ENCODE measurements at places on chromosomes 5 and 9. TPM values are rescaled to one million over a fixed set of nuclear protein-coding genes. Genes with fewer than 3 reads are reported as not detected.

- no peaks in the 10 kb centered on the region for H3K27me3 ChIP-seq
- no peak overlapping the region for H3K4me3 ChIP-seq
- no peaks in the 10 kb centered on the region for H3K36me3 ChIP-seq
- H3K4me1 ChIP-seq, result no peaks in the 10 kb centered on the region
- H3K27ac ChIP-seq, result no peak overlapping the region
- DNase-seq, result no peak
Observed at GRCh38 chr5:106113922-106114321, 1556.8 kb downstream of the EFNA5 start.

DNA sequence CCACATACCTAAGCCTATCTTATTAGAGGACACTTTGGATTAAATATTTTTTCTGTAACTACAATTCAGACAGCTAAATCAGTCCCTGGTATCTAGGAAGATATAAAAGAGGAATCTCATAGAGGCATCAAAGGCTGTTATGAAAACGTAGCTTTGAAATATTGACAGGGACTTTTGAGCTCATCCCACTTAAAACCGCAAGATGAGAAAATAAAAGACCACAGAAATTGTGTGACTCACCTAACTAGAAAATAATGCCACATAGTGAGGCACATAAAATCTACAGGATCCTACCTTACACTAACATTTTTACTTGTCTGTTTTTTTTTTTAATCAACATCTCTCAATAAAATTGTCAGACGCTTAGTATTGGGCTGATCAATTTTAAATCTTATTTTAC lies 686.5 kb upstream of the COX7C start:
- no peaks in the 10 kb centered on the region for H3K27me3 ChIP-seq
- H3K4me3 ChIP-seq, result no peak overlapping the region
- H3K36me3 ChIP-seq, result no peaks in the 10 kb centered on the region
- H3K27ac ChIP-seq, result no peak overlapping the region
- DNase-seq, result no peak

GRCh38 chr9:27436234-27436633 lies 87.9 kb upstream of the IFNK start:
- peaks cover 29% of the 10 kb centered on the region for H3K4me1 ChIP-seq
- H3K27ac ChIP-seq, result no peak overlapping the region
- no peak for DNase-seq
- no peaks in the 10 kb centered on the region for H3K27me3 ChIP-seq

Gene HEMGN
- not detected for total RNA-seq

Gene HAVCR2
- 4.1 TPM for total RNA-seq
